Gastrocnemius medialis (tissue), 4 donors: ENCODE measurements at places on chromosomes 2 and 18. TPM values are rescaled to one million over a fixed set of nuclear protein-coding genes. Genes with fewer than 3 reads are reported as not detected.

Gene ELOA2
- not detected for total RNA-seq

DNA sequence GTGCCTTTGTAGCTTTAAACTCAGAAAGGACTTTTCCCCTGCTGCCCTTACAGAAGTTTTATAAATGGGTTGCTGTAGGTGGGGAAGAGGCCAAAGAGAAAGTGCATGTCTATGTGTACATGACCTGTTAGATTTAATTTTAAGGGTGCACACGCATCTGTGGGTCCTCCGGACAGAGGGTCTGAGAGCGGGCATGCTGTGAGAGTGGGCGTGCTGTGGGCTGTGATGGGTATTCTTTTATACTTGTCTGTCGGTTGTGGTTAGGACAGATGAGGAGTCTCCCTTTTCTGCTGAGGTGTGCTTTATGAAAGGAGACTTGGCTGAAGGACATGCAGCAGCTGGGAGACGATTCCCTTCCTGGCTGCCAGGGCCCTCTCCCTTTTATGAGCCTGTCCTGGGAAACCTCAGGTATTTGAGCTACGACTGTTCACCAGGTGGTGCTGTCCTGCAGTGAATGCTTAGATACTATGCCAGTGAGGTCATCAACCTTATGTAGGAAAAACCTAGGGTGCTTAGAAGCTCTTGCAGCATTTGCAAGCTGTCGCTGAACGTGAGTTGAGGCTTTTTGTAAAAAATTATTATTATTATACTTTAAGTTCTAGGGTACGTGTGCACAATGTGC lies 67.5 kb downstream of the TANC1 start:
- H3K4me3 ChIP-seq = no peak overlapping the region
- no peaks in the 10 kb centered on the region for H3K27me3 ChIP-seq
- H3K27ac ChIP-seq = no peak overlapping the region
- H3K36me3 ChIP-seq = no peaks in the 10 kb centered on the region
- peaks cover 14% of the 10 kb centered on the region for H3K4me1 ChIP-seq
- DNase-seq = no peak

Gene C18orf63
- total RNA-seq = not detected

Gene WDR12
- 26.6 TPM for total RNA-seq

DNA sequence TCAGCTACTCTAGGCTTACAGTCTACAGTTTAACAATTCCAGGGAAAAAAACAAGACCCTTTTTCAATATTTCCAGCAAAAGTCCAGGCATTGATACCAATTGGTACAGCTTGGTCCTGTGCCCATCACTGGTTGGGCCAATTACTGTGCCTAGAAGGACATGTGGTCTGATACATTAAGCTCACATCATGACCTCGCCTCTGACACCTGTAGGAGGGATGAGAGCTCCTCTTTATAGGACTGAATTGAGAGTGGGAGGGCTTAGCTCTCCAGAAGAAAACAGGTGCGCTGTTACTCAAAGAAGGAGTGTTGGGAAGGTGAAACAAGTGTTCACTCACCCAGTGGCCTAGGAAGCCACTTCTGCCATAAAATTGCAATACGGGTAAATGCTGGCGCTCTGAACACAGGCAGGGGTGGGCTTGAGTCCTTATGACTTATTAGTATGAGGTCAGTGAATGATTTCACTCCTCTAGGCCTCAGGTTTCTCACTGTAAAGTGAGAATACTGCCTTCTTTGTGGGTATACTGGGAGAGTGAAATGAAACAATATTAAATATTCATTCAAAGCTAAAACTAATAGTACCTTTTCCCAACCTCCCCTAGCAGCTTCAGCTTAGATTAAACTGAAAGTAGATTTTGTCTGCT lies 49.7 kb downstream of the RABL2A start:
- no peaks in the 10 kb centered on the region for H3K27me3 ChIP-seq
- no peak for DNase-seq
- no peaks in the 10 kb centered on the region for H3K36me3 ChIP-seq
- H3K4me1 ChIP-seq = no peaks in the 10 kb centered on the region
- no peak overlapping the region for H3K27ac ChIP-seq

DNA sequence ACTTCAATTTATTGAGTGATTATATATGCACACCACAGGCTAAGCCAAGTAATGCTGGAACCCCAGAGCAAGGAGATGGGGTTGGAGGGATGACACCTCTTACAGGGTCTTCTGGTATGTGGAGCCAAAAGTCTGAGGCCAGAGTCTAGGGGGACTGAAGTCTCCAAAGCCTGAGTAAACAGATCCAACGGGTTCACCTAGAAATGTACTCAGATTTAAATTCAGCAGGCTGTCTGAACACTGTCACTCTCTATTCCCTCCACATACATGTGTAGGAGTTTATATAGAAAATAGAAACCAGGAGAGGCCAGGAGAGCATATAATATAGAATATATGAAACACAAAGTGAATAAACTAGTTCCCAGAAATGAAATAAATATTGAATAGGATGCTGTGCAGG lies 76.1 kb downstream of the PPP1R1C start:
- H3K4me1 ChIP-seq = peaks cover 18% of the 10 kb centered on the region
- H3K4me3 ChIP-seq = no peak overlapping the region
- peak overlapping the region; percentile 77 for H3K27ac ChIP-seq
- no peak for DNase-seq

GRCh38 chr18:48050176-48050575 lies 119.7 kb upstream of the SMAD2 start:
- no peaks in the 10 kb centered on the region for H3K27me3 ChIP-seq
- no peaks in the 10 kb centered on the region for H3K4me1 ChIP-seq
- DNase-seq = no peak
- no peaks in the 10 kb centered on the region for H3K36me3 ChIP-seq
- H3K27ac ChIP-seq = no peak overlapping the region

- no peaks in the 10 kb centered on the region for H3K27me3 ChIP-seq
- H3K4me1 ChIP-seq = no peaks in the 10 kb centered on the region
- no peaks in the 10 kb centered on the region for H3K36me3 ChIP-seq
- DNase-seq = no peak
- no peak overlapping the region for H3K4me3 ChIP-seq
These were observed 51.9 kb upstream of the HNMT start for GRCh38 chr2:137912371-137912770.

GRCh38 chr18:24195296-24196053 lies 56.6 kb downstream of the CABYR start:
- H3K27ac ChIP-seq = no peak overlapping the region
- H3K4me3 ChIP-seq = no peak overlapping the region
- H3K27me3 ChIP-seq = no peaks in the 10 kb centered on the region
- H3K4me1 ChIP-seq = peaks cover 77% of the 10 kb centered on the region
- no peak for DNase-seq
- H3K36me3 ChIP-seq = no peaks in the 10 kb centered on the region
